Stimulated activated CD4-positive, alpha-beta T cell treated with anti-CD3 and anti-CD28 coated beads, Interleukin-4, amount 100 ng/mL, for 24 hours (primary cell): ENCODE measurements at places on chromosomes 13 and 19.
A peak's percentile ranks its signal among the peaks of the same experiment; 100 is the strongest.

DNA sequence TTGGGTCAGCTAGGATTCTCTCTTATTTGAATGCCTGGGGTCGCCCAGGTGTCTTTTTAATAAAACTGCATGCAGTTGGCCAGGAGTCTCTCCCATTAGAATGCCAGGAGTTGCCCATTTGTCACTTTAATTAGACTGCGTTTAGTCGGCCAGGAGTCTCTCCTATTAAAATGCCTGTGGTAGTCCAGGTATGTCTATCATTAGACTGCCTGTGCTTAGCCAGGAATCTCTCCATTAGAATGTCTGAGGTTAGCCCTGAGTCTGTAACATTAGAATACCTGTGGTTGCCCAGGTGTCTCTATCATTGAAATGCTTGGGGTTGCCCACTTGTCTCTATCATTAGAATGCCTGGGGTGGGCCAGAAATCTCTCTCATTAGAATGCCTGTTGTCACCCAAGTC is 1470.9 kb downstream of the UQCRFS1 start:
- DNase-seq, result no peak

- DNase-seq, result no peak
Measured at GRCh38 chr13:104295537-104295936, 1229.3 kb upstream of the SLC10A2 start.

DNA sequence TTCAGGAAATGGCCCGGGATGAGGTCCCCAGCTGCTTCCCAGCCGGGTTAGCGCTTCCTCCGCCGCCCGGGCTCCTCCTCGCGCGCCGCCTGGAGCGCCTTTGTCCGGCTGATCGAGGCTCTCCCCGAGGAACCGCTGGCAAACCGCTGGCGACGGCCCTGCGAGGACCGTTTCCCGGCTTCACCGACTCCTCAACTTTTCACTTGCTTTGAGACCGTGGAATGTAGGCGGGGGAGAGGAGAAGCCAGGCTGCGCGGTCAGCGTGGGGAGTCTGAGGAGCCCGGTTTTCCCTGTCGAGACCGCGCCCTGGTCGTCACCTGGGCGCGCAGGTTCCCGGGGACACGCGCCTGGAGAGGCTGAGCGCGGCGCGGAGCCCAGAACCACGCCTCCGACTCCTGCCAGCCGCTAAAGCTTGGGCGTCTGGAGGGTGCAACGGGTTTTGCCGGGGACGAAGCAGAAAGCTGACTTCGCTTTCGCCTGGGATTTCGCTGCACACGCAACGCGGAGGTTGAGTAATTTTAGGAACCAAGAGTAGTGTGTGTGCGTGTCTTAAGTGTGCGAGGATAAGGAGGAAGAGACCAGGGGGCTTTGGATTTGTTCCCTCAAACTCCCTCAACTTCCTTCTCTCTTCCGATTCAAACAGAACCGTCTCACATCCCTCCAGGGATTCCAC is 7.3 kb upstream of the DGKH start:
- DNase-seq, result peak; percentile 53

DNA sequence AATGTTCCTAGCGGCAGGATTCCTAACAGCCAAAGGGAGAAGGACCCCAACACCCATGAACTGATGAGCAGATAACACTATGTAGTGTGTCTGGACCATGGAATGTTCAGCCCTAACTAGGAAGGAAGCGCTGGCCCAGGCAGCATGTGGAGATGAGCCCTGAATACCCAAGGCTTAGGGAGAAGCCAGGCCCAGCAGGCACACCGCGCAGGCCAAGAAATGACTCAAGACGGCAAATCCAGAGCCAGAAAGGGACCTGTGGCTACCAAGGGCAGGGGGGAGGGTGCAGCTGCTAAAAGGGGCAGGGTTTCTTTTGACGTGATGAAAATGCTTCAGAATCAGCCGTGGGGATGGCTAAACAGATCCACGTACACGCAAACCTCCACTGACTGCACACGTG is 20.7 kb upstream of the TINCR start:
- DNase-seq, result no peak

GRCh38 chr13:47036294-47037008 is 139.6 kb upstream of the HTR2A start:
- DNase-seq, result no peak

DNA sequence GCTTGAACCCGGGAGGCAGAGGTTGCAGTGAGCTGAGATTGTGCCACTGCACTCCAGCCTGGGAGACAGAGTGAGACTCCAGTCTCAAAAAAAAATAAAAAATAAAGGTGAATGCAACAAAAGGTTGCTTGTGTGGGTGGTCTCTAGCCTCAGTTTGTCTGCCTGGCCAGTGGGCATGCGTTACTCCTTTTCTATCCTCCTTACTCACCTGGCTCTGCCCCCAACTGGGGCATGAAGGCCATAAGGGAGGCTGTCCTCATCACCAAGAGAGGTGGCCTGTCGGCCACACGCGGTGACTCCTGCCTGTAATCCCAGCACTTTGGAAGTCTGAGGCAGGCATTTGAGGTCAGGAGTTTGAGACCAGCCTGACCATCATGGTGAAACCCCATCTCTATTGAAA is 1.9 kb upstream of the JUND start:
- no peak for DNase-seq

GRCh38 chr19:22137791-22138190 is 59.0 kb downstream of the ZNF676 start:
- no peak for DNase-seq

DNA sequence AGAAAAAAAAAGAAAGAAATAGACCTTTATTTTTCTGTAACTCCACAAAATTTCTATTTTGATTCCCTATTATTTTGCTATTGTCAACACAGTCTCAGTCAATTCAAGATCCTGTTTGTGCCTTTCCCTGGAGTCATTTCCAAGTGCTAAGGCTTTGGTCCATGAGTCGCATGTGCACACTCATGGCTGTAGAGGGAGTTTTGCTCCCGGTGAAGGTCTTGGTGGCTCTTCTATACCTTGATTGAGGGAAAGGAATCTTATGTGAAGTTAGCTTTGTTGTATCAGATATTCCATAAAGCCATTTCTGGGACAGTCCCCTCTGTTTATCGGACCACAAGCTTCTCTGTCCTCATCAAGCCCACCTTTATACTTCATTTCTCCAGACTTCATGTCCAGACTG is 58.7 kb upstream of the ALOX5AP start:
- DNase-seq, result no peak

DNA sequence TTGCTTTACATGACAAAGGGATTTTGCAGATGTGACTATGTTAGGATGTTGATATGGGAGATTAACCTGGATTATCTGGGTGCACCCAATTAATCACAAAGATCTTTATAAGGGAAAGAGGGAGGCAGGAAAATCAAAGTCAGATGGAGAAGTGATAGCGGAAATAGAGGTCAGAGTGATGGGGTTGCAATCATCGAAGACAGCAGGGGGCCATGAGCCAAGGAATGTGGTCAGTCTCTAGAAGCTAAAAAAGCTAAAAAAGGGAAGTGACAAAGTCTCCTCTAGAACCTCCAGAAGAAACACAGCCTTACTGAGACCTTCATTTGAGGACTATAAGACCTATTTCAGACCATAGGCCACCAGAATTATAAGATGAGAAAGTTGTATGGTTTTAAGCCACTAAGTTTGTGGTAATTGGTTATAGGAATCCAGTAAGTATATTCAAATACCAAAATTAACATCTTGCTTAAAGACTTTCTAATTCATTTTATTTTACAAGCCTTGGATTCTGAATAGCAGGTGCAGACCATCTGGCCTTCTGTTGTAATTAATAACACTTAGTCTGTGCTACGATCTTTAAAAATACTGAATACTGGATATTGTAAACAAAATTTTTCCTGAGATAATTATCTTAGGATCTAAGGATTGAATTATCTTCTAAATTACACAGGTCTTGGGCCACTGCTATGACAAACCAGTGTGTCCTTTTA is 493.4 kb upstream of the PCDH20 start:
- DNase-seq, result no peak

- DNase-seq, result no peak
Measured at GRCh38 chr19:16190198-16190597, 5.0 kb downstream of the FAM32A start.

DNA sequence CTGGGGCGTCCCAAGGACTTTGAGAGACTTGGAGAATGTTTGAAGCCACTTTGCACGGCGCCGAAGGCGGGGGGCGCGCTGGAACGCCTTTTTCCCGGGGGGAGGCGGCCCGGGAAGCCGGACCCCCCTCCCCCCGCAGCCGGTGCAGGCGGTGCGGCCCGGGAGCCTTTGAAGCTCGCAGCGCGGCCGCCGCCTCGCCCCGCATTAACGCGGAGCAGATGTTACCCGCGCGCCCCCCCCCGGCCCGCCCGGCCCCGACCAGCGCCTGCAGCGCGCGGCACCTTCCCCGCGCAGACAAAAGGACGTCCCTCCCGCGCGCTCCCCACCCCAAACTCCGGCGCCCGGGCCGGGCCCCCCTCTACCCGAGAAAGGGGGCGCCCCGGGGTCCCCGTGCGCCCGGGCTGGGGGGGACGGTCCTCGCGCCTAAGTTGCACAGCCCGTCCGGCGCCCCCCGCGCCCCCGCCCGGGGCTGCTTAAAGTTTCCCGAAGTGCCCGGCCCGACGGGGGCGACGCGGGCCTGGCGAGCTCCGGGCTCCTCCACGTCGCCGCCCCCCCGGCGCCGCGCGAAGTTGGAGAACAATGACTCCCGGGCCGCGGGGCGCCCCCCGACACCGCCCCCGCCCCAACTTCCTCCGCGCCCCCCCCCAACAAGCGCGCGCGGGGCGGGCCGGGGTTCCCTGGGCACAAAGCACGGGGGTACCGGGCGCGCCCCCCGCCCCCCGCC is 685 bp downstream of the TCF3 start:
- DNase-seq, result peak; percentile 41

DNA sequence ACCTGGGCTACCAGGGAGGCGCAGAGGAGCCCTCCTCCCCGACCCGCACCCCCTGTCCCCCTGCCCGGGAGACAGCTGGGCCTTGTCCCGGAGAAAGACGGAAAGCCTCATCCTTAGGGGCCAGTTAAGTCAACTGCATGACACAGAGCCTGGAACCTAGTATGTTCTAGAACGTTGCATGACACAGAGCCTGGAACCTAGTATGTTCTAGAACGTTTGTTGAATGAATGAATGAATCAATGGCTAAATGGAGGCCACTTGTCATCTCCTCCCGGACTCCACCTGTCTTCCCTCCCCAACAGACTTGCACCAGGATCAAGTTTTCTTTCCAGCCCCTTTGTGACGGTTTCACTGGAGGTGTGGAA is 706 bp downstream of the SERP2 start:
- no peak for DNase-seq

GRCh38 chr13:108851660-108852059 is 222.2 kb downstream of the MYO16 start:
- no peak for DNase-seq

- no peak for DNase-seq
Measured at GRCh38 chr19:6109947-6110346, 353 bp downstream of the RFX2 start.
